Sciatic nerve (tissue), 2 donors: ENCODE measurements at places on chromosomes 3 and 15. TPM values are rescaled to one million over a fixed set of nuclear protein-coding genes. Genes with fewer than 3 reads are reported as not detected.

GRCh38 chr3:150412561-150413231 is 4.6 kb downstream of the TSC22D2 start:
- DNase-seq, result no peak

DNA sequence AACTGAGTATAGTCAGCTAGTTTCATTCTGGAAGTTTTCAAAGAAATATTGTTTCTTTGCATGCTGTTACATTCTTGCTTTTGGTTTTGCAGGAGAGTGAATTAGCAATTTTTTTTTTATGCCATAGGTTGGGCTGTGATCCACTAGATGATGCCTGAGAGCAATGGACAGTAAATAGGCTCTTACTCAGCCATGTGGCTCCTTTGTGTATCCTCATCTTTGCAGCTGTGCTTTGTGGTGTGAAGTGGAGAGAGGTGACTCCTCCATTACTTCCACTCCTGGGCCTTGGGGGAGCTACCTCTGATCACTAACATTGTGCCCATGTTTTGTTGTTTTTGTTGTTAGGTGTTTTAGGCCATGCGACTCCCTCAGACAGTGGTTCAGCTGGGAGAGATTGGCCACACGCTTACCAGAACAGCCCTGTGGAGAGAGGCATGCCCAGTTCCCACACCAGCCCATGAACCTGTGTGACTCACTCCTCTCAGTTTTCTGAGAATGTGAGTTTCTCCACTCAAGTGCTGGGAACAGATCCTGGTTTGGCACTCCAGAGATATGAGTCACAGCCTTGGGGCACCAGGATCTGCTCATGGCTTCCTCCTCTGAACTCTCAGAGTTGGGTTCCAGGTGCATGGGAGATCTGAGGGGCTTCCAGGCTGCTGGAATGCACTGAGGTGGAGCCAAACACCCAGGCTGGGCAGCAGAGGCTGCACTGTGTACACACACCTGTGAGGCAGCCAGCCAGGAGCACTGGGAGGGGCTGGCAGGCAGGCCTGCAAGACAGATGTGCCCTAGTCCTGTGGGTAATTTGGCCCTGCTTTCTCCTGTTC is 785.3 kb downstream of the ROBO2 start:
- no peak for DNase-seq

GRCh38 chr3:14435175-14436014 is 33.0 kb downstream of the SLC6A6 start:
- DNase-seq, result no peak

DNA sequence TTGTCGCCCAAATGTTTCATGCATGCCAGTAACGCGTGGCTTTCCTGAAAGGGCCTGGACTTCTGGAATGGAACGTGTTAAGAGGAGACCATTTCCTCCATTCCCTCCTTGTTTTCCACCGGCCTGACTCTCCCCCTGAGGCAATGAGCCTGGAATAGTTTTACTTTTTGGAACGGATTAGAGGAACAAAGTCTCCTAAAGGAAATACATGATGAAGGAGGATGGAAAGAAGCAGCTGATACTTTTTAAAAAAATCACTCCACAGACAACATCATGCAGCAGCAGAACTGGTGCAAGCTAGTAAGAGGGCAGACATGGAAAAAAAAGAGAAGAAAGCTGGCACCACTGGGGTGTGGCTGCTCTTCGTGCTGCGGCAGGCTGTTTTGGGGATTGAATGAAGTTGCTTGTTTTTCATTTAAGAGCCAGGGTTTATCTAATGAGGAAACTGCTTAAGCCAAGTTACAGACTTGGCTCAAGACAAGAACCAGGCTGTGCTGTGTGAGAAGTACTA is 3.6 kb upstream of the KBTBD12 start:
- DNase-seq, result no peak

GRCh38 chr3:194472290-194472920 is 14.4 kb downstream of the ATP13A3 start:
- no peak for DNase-seq

DNA sequence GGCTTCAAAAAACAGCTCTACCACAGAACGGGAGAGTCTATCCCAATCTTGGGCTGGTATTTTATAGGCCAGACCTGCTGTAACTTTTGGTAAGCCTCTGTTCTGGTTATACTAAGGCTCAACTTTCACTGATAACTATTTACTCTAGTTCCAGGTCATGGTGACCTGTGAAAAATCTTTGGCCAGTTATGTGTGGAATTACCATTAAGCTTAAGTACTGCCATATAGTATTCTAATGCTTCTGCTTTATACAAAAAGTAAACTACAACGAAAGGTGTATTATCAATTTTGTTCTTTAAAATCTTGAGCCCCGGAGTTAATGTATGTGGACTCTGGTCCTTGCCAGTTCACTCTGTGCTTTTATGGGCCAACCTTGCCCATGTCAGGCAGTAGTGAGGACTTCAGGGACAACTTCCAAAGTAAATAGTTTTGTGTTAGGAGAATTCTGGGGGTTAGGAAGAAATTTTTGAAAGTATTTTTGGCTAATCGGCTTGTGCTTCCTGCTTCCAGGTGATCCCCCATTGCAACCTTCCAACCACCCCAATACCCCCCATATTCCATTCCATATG is 6.4 kb downstream of the SIAH2 start:
- no peak for DNase-seq

The ERICH6 gene
- total RNA-seq, result 0.49 TPM

The STXBP5L gene
- total RNA-seq, result 1.4 TPM

The MED12L gene
- 4.8 TPM for total RNA-seq

The ADAMTSL3 gene
- total RNA-seq, result 39.1 TPM
